ENCODE measurements at places on chromosomes 7 and 10. TPM values are rescaled to one million over a fixed set of nuclear protein-coding genes. Genes with fewer than 3 reads are reported as not detected.

The AQP1 gene
- not detected for polyA plus RNA-seq

The NPFFR1 gene
- not detected for polyA plus RNA-seq

The TCAF2 gene
- polyA plus RNA-seq: 12.7 TPM

The TMEM139 gene
- polyA plus RNA-seq: 1.3 TPM

The MYL10 gene
- polyA plus RNA-seq: not detected

The HHEX gene
- 0.22 TPM for polyA plus RNA-seq

The CALHM3 gene
- not detected for polyA plus RNA-seq

The TUBAL3 gene
- not detected for polyA plus RNA-seq

The PRLHR gene
- polyA plus RNA-seq: not detected

The MYL7 gene
- polyA plus RNA-seq: not detected

- H3K4me1 ChIP-seq: no peaks in the 10 kb centered on the region
- H3K4me3 ChIP-seq: no peak overlapping the region
- no peaks in the 10 kb centered on the region for H3K36me3 ChIP-seq
- peak; percentile 24 for DNase-seq
- no peaks in the 10 kb centered on the region for H3K27me3 ChIP-seq
Measured at GRCh38 chr7:110442381-110442837, 648.5 kb upstream of the LRRN3 start.

- H3K27me3 ChIP-seq: peaks cover 2% of the 10 kb centered on the region
- H3K4me1 ChIP-seq: no peaks in the 10 kb centered on the region
- no peak for DNase-seq
- no peak overlapping the region for H3K27ac ChIP-seq
- H3K4me3 ChIP-seq: no peak overlapping the region
- H3K36me3 ChIP-seq: no peaks in the 10 kb centered on the region
Measured at GRCh38 chr10:11378835-11379234, 232.6 kb downstream of the USP6NL start.

DNA sequence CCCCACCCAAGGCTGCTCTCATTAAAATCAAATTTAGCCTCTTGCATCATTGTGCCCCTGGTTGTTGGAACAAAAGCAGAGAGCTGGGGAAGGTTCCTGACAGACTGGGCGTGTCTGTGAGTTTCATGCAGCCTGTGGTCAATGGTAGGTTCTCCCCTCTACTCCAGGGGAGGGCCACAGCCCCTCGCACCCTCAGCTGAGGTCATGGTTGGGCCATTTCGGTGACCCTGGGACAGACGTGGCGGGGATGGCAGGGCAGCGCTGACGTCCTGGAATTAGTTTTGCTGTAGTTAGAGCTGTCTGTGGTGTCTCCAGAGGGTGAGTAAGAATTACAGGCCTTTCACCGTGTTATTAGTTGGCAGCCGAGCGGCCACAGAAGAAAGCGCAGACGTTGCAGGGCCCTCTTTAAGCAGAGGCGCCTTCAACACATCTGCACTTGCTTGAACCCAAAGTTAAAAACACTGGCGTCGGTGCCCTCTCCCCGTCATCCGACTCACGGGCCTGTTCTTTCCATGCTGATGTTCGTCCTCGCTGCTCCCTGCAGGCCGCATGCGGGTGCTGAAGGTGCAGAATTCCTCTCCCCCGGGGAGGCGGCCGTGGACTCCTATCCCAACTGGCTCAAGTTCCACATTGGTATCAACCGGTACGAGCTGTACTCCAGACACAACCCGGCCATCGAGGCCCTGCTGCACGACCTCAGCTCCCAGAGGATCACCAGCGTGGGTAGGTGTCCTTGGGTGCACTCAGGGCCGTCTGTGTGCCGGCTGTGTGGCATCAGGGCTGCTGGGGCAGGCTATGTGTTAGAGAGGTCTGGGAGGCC is 2.8 kb downstream of the FAM20C start:
- H3K27me3 ChIP-seq: peaks cover 3% of the 10 kb centered on the region
- H3K4me1 ChIP-seq: no peaks in the 10 kb centered on the region
- H3K36me3 ChIP-seq: no peaks in the 10 kb centered on the region
- no peak for DNase-seq
- H3K4me3 ChIP-seq: no peak overlapping the region
- no peak overlapping the region for H3K27ac ChIP-seq

- no peaks in the 10 kb centered on the region for H3K36me3 ChIP-seq
- no peak overlapping the region for H3K4me3 ChIP-seq
- no peak overlapping the region for H3K27ac ChIP-seq
- H3K27me3 ChIP-seq: no peaks in the 10 kb centered on the region
- peaks cover 6% of the 10 kb centered on the region for H3K4me1 ChIP-seq
- peak; percentile 29 for DNase-seq
Measured at GRCh38 chr7:74002474-74003017, 25.4 kb upstream of the ELN start.

DNA sequence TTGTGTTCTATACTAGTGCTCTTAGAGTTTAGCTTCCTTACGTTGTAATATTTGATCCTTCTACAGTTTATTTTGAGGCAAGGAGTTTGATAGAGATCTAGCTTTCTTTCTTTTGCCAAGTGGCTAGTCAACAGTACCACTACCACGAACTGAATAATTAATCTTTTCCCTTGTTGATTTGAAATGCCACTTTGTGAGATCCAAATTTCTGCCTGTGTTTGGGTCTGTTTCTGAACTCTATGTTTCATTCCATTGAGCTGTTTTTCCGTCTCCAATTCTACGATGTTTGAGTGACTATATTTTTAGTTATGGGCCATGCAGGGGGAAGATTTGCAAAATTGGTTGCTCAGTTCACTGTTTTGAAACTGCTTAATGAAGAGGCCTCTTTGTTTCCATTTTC is 134.7 kb downstream of the KIAA1217 start:
- DNase-seq: no peak
- no peaks in the 10 kb centered on the region for H3K36me3 ChIP-seq
- H3K4me1 ChIP-seq: no peaks in the 10 kb centered on the region
- no peak overlapping the region for H3K4me3 ChIP-seq
- H3K27me3 ChIP-seq: no peaks in the 10 kb centered on the region

GRCh38 chr10:96188421-96188820 is 58.3 kb downstream of the ZNF518A start:
- H3K4me1 ChIP-seq: no peaks in the 10 kb centered on the region
- DNase-seq: no peak
- no peak overlapping the region for H3K4me3 ChIP-seq
- no peak overlapping the region for H3K27ac ChIP-seq
- no peaks in the 10 kb centered on the region for H3K36me3 ChIP-seq

GRCh38 chr7:96979551-96980276 is 25.6 kb upstream of the DLX6 start:
- H3K4me1 ChIP-seq: no peaks in the 10 kb centered on the region
- H3K4me3 ChIP-seq: no peak overlapping the region
- H3K36me3 ChIP-seq: no peaks in the 10 kb centered on the region
- H3K27ac ChIP-seq: no peak overlapping the region
- H3K27me3 ChIP-seq: no peaks in the 10 kb centered on the region

DNA sequence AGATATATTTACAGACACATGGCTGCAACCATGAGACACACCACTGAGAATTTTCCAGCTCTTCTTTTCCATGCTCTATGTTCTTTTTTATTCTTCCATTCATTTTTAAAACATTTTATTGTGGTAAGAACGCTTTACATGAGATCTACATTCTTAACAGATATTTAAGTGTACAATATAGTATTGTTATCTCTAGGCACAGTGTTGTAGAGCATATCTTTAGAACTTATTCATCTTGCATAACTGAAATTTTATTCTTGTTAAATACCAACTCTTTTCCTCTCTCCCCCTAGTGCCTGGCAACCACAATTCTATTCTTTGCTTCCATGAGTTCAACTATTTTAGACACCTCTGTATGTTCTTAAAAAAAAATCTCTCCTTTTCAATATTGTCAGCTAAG is 67.1 kb upstream of the HABP2 start:
- H3K27ac ChIP-seq: no peak overlapping the region
- no peak for DNase-seq
- peaks cover 3% of the 10 kb centered on the region for H3K27me3 ChIP-seq
- H3K4me1 ChIP-seq: no peaks in the 10 kb centered on the region
- no peaks in the 10 kb centered on the region for H3K36me3 ChIP-seq

DNA sequence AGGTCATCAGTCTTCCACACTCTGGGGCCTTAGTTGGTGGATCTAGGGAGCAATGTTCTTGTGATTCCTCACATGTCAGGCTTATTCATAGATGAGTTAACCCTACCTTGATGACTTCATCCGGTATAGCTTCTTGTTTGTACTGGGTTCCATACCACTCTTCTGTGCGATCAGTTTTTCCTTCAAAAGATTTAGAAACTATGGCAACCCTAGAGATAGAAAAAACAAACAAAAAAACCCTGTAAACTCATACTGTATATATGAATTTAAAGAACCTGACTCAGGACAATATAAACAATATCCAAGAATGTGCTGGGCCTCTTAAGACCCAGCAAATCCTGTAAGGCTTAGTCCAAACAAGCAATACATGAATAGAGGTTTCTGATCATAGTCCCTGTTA is 83.5 kb downstream of the IDE start:
- peaks cover 63% of the 10 kb centered on the region for H3K36me3 ChIP-seq
- no peak overlapping the region for H3K4me3 ChIP-seq
- H3K4me1 ChIP-seq: no peaks in the 10 kb centered on the region
- DNase-seq: no peak
- H3K27me3 ChIP-seq: no peaks in the 10 kb centered on the region

GRCh38 chr7:28005075-28005846 is 175.3 kb downstream of the JAZF1 start:
- H3K36me3 ChIP-seq: peaks cover 3% of the 10 kb centered on the region
- no peaks in the 10 kb centered on the region for H3K27me3 ChIP-seq
- peaks cover 6% of the 10 kb centered on the region for H3K4me1 ChIP-seq
- H3K27ac ChIP-seq: no peak overlapping the region
- no peak overlapping the region for H3K4me3 ChIP-seq
- DNase-seq: no peak

- no peak overlapping the region for H3K27ac ChIP-seq
- H3K27me3 ChIP-seq: peaks cover 8% of the 10 kb centered on the region
- H3K36me3 ChIP-seq: no peaks in the 10 kb centered on the region
- no peak overlapping the region for H3K4me3 ChIP-seq
- peak; percentile 12 for DNase-seq
- peaks cover 12% of the 10 kb centered on the region for H3K4me1 ChIP-seq
Measured at GRCh38 chr7:127447326-127447945, 54.9 kb upstream of the ZNF800 start.

DNA sequence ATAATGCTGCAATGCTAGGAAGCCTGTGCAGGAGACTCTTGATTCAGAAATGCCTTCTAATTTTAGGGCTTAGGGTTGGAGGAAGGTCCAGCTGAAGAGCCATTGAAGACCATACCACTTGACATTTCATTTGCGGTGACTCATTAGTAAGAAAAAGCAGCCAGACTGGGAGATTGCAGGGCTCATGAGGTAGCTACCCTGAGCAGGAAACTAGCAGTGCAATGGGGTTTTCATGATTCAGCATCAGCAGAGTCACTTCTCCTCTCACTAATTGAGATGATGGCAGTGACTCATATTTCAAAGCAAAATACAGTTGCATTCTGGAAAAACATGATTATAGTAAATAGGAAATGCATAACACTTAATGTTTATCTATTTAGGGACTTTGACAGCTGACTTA is 434.1 kb downstream of the DNAJB9 start:
- no peaks in the 10 kb centered on the region for H3K4me1 ChIP-seq
- no peaks in the 10 kb centered on the region for H3K36me3 ChIP-seq
- no peak overlapping the region for H3K4me3 ChIP-seq
- no peak overlapping the region for H3K27ac ChIP-seq
- no peaks in the 10 kb centered on the region for H3K27me3 ChIP-seq

DNA sequence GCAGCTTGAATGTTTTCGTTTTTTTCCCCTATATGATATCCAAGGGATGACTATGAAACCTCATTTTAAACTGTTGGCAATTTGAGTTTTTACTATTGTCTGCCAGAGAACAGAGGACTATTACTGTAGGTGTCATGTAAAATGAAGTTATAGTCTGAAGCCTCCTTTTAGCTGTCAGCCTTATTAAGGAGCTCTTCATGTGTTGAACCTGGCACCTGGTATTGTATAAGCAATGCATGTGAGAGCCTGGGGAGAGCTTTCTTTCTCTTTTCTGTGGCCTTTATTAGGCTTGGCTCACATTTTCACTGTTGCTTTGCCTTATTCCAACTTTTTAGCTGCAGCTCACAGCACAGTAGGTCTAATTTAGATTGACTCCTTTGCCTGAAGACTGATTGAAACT is 119.1 kb upstream of the FOXP2 start:
- H3K27me3 ChIP-seq: no peaks in the 10 kb centered on the region
- no peaks in the 10 kb centered on the region for H3K36me3 ChIP-seq
- no peak for DNase-seq
- H3K4me1 ChIP-seq: no peaks in the 10 kb centered on the region
- no peak overlapping the region for H3K4me3 ChIP-seq
- H3K27ac ChIP-seq: no peak overlapping the region

DNA sequence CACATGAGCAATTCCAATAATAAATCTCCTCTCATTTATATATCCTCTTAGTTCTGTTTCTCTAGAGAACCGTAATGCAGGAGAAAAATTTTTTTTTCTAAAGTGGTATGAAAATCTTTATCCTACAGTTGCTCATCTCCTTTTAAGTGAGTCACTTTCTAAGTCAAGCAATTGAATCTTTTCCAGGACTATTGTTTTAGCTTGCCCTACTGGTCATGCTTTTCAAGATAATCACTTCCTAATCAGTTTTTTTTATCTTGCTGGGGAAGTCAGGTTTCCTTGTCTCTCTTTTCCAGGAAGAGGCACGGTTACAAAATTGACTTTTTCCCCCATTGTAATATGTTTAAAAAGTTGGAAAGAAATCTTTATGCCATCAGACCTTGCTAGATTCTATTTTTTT is 44.0 kb downstream of the INPP5F start:
- peaks cover 23% of the 10 kb centered on the region for H3K4me1 ChIP-seq
- H3K4me3 ChIP-seq: no peak overlapping the region
- H3K36me3 ChIP-seq: no peaks in the 10 kb centered on the region
- H3K27me3 ChIP-seq: no peaks in the 10 kb centered on the region
- DNase-seq: no peak
- H3K27ac ChIP-seq: no peak overlapping the region

DNA sequence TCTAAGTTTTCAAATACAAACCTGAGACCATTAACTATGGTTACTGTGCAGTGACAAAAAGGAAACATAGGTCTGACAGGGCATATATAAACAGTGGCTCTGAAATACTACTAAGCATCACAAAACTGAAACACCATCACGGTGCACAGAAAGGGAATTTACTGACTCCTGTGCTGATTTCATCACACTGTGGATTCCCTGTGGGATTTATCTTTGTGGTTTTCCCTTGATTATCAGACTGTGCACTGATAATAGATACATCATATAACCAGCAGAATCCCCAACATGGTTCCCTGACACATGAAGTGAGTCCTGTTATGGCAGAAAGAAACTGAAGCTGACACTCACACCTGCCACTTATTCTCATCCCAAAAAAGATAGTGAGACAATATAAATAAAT is 676.3 kb upstream of the KCND2 start:
- H3K36me3 ChIP-seq: no peaks in the 10 kb centered on the region
- H3K27me3 ChIP-seq: no peaks in the 10 kb centered on the region
- H3K4me1 ChIP-seq: no peaks in the 10 kb centered on the region
- no peak overlapping the region for H3K4me3 ChIP-seq

DNA sequence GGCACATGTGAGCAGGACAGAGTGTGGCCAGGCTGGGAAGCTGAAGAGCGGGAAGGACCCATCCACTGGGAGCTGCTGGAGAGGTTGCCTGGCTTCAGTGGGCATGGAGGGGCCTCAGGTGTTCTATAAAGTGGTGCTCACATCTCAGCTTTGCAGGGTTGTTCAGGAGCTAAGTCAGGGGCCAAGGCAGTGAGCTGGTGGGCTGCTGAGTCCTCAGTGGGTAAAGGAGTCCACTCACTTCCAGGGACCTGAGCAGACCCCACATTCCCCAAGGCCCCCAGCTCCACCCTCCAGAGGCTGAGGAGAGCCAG is 28.8 kb upstream of the C10orf53 start:
- H3K27me3 ChIP-seq: no peaks in the 10 kb centered on the region
- H3K36me3 ChIP-seq: no peaks in the 10 kb centered on the region
- no peak for DNase-seq
- no peak overlapping the region for H3K27ac ChIP-seq
- H3K4me3 ChIP-seq: no peak overlapping the region
- no peaks in the 10 kb centered on the region for H3K4me1 ChIP-seq

All from CD4-positive, CD25-positive, alpha-beta regulatory T cell (primary cell).